ENCODE measurements at places on chromosomes 1 and 21.

- DNase-seq, result peak; percentile 13
Measured at GRCh38 chr1:14897080-14897449, 256.5 kb upstream of the TMEM51 start.

DNA sequence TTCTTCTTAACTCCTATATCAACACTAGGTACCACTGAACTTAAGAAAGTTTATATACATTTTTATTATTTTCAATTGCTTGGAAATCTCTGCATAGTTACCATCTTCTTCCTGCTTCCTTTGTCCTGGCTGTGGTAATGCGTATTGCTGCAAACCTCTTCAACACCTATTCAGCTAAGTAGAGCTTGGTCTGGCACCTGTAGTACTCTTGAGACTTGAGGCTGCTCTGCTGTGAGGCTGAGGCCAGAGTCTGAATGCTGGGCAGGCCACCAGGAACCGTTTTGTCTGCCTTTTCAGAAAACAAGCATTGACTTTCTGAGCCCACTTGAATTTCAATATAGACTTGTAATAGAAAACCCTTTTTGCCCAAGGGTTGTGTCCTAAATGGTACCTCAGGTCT lies 52.0 kb upstream of the RGS2 start:
- DNase-seq, result no peak

DNA sequence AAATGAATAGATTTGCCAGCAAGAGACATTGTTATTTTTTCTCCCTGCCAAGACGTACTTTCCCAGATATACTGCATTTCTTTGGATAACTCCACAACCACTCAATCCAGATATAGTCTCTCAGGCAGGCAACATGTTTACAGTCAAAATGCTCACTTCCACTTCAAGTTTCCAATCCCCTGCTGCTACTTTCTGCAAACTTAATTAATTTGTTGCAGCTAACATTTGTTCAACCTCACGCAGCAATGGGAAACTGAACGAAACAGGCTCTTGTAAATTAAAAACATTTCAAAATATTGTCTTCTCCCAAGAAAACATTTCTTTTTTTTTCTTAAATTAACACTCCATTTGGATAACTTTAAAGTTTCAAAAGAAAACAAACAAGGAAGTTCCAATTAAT lies 45.7 kb upstream of the PROX1 start:
- no peak for DNase-seq

DNA sequence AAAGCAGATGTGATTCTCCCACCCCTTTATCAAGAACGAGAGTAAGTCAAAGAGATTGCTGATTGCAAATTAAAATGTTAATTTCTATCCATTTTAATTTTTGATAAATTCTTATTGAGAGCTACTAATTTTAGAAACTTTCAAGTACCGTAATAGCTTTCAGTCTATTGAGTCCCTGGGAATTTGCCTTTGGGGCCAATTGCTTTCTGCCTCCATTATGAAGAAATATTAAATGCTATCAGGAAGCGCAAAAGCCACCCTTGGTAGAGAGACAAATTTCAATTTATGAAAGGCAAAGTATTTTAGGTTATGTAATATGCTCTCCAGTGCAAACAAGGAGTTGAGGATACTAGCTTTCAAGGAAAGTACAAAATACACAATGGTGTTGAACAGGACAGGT lies 332.2 kb downstream of the RGS7 start:
- no peak for DNase-seq

GRCh38 chr1:158177700-158178450 lies 2.8 kb upstream of the CD1D start:
- peak; percentile 70 for DNase-seq

GRCh38 chr1:241717975-241718374 lies 65.9 kb downstream of the WDR64 start:
- DNase-seq, result no peak

DNA sequence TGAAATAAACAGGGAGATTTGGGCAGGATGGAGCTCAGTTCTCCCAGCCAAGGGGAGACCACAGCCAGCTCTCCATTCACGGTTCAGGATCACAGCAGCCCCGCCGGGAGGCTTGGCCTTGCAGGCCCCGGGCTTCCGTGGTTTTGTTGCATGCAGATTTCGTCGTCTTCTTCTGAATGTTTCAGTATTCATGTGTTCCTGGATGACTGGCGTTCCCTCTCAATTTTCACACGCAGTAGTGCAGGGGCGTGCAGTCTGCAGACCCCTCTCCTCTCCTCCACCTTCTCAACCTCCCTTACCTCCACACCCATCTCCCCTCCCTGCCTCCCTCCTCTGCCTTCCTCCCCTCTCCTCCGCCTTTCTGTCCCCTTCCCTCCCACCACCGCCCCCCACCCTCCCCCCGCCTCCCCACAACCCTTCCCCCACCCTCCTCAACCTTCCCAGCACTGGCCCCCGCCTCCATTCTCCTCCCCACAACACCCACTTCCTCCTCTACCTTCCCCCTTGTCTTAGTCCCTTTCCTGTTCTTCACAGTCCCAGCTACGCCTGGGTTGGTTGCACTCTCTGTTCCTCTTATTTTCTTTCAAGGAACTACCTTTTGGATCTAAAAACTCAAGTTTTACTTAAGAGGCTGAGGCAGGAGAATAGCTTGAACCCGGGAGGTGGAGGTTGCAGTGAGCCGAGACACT lies 8.4 kb upstream of the SLC19A1 start:
- DNase-seq, result no peak

GRCh38 chr1:230857822-230858221 lies 10.5 kb downstream of the C1orf198 start:
- DNase-seq, result no peak

Measured in NCI-H226 (cell line).